ENCODE measurements at places on chromosomes 16 and 17.

DNA sequence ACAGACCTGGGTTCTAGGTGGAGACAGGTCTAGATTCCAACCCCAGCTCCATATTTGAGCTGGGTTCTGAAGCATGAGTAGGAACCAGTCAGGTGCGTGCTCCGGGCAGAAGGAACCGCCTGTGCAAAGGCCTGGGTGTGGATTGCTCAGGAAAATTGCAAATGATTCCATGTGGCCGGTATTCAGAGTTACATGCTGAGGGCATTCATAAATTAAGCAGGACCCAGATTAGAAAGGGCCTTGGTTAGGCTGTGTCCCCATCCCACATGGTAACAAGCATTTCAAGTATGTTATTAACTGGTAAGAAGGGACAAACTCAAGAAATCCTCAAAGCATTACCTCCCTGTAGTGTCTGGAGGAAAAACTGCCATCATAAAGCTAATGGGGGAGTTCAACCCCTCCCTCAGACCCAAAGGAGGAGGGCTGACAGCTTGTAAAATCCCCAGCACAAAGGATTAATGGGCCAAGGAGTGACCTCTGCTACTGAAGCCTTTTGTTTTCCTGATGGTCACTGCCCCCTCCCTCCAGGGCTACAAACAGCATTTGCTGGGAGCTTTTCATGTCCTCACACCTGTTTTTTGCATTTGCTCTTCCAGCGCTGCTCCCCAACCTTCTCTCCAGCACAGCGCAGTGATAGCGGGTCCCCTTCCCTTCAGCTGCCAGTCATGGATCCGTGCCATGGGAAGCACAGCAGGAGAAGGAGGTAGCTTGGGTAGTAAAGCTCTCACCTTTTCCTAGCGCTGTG is 218.0 kb downstream of the C16orf95 start:
- no peak for DNase-seq

DNA sequence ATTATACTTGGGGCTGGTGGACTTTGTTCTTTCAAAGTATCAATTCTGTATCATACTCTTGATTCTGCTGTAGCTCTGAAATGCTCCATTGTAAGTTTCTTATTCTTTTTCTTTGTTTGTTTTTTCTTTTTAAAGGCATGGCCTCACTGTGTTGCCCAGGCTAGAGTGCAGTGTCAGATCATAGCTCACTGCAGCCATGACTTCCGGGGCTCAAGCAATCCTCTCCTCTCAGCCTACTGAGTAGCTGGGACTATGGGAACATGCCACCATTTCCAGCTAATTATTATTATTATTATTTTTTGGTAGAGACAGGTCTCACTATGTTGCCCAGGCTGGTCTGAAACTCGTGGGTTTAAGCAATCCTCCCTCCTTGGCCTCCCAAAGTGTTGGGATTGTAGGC is 38.9 kb upstream of the METTL9 start:
- DNase-seq = no peak

DNA sequence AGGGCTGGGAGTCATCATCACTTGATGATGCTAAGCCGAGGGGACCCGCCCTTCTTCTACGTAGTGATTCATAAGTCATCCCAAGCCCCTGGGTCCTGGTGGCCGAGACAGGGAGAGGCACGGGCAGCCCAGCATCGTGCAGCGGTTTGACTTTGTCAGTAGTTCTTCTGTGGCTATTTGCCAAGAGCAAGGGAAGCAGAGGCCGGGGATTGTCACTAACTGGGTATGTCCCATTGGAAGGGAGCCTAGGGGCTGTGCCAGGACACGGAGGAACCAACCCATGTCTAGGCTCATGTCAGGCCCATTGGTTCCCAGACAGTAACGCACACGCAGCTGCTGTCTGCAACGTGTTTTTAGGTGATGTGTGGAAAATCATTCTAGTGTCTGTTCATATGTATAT is 58.5 kb downstream of the ATP2C2 start:
- DNase-seq = no peak

- no peak for DNase-seq
Measured at GRCh38 chr16:63617990-63618763, 1503.7 kb downstream of the CDH11 start.

GRCh38 chr17:30360086-30360808 is 18.5 kb upstream of the CPD start:
- DNase-seq = no peak

Data from NCI-H1417 treated with DMSO at 0.1 percent for 48 hours (cell line).